ENCODE measurements at places on chromosomes 11 and 22.

GRCh38 chr11:19551457-19551856 is 161.2 kb upstream of the NAV2 start:
- DNase-seq = no peak

- DNase-seq = no peak
These were observed 142.3 kb downstream of the IGLL1 start for GRCh38 chr22:23437779-23438178.

DNA sequence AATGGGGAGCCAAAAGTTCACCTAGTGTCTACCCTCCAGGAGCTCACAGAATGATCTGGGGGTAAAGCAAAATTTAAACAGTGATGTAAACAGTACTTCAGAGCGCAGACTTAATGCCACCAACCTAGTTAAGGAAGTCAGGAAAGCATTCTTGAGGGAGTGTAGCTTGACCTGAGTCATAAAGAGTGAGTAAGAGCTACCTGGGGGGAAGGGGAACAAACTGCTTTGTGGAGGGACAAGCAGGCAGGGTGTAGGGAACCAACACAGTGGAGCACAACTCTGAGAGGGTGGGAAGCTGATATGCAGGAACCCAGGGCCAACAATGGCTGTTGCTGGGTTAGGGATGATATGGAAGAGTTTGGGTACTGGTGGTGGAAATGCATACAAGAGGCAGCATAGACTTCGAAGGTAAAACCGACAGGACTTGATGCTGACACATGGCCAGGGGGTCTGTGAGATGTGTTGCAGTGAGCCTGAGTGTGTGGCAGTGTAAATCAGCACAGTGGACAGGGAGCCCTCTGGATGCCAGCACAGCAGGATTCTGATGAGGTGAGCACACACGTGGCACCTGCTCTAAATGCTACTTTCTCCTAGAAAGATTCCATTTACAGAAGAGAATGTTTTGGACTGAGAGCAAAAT is 58.3 kb upstream of the CYP2D6 start:
- no peak for DNase-seq

- peak; percentile 35 for DNase-seq
These were observed 490.9 kb downstream of the SOX6 start for GRCh38 chr11:15865212-15865987.

- no peak for DNase-seq
These were observed 61.1 kb downstream of the CYB5R2 start for GRCh38 chr11:7612056-7612660.

DNA sequence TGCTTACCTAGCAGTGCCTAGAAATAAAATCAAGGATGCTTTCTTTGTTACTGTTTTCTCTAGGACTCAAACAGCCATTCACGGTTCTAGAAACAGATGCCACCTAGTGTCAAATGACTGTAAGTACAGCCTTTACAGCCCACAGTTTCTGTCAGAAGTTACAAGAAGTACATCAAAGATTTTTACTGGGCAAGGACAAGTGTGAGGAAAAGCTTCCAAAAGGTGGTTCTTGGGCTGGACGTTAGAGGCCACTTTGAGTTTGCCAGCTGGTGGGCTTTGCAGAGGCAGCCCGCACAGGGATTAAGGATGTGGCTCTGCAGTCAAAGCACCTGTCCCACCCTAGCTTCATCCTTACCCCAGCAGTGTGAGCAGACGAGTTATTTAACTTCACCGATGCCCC is 6.9 kb downstream of the KMT5B start:
- DNase-seq = peak; percentile 54

- DNase-seq = no peak
These were observed 34.9 kb downstream of the SCUBE1 start for GRCh38 chr22:43308060-43308830.

DNA sequence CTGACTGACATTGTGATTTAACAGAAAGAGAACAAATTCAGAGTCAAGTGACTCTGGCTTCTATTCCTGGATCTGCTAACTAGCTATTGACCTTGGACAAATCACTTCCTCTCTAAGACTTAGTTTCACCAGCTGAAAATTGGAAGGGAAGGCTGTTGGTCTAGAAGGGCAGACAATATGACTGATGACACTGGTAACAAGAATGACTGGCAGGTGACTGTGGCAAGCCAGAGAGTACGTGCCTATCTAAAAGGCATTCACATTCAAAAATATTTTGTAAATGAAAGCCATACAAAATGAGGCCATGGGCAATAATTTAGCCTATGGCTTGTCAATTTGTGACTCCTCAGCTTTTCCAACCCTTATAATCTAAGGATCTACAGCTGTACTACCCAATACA is 23.5 kb downstream of the SERGEF start:
- DNase-seq = no peak

DNA sequence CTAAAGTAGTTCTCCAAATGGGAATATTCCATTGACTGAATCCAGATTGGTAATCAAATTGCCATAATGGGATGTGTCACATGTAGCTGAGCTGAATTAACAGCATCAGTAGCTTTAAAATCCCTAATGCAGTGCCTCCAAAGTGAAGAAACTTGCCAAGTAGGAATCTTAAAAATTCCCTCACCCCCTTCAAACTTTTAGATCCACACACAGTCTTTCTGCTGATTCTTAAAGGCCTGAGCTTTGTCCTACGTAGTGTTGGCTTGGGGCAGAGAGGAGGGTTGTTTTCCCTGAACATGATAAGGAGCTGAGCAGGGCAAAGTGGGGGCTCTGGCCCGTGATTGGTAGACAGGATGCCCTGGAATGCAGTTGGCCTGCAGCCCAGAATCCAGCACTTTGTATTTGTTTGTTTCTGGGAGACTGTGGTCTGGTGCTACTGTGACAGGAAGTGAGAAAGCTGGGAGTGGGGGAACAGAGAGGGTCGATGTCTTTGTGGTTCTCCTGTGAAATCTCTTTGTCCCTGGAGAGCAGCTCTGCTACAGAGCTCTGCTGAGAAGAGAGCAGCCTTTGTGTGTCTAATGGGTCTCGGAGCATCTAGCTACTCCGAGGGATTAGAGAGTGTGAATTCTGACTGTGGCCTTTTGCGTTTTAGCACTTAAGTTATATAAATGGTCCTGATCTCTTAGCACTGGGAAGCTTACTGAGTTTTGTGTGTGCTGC is 16.9 kb downstream of the CTNND1 start:
- DNase-seq = peak; percentile 84

- DNase-seq = no peak
These were observed 52.1 kb downstream of the GDPD4 start for GRCh38 chr11:77249427-77249826.

GRCh38 chr11:28820296-28820989 is 712.3 kb downstream of the METTL15 start:
- DNase-seq = no peak

DNA sequence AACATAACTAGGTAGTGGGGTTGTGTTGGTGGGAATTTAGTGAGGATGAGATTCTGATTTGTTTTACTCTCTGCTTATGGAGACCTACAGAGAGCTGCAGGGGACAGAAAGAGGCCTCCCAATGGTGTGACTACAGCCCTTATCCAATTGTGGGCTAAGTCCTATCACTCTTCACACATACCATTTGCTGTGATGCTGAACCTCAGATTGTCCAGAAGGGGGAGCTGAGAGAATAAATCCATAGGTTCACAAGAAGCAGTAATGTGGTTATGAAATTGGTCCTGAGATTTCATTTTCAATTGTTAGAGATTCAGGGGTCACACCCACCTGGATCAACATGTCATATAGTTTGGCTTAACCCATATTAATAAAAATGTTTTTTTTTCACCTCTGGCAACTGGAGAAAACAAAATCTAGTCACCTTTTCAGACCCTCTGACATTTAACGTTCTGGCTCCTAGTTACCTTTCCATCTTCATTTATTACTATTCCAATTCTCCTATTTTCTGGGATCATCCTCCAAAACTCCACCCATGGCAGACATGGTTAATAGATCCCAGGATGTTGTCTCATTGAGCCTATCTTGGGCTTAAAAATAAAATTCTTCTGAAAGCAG is 53.3 kb upstream of the PTPN5 start:
- no peak for DNase-seq

- no peak for DNase-seq
These were observed 15.4 kb upstream of the CAT start for GRCh38 chr11:34423300-34423699.

DNA sequence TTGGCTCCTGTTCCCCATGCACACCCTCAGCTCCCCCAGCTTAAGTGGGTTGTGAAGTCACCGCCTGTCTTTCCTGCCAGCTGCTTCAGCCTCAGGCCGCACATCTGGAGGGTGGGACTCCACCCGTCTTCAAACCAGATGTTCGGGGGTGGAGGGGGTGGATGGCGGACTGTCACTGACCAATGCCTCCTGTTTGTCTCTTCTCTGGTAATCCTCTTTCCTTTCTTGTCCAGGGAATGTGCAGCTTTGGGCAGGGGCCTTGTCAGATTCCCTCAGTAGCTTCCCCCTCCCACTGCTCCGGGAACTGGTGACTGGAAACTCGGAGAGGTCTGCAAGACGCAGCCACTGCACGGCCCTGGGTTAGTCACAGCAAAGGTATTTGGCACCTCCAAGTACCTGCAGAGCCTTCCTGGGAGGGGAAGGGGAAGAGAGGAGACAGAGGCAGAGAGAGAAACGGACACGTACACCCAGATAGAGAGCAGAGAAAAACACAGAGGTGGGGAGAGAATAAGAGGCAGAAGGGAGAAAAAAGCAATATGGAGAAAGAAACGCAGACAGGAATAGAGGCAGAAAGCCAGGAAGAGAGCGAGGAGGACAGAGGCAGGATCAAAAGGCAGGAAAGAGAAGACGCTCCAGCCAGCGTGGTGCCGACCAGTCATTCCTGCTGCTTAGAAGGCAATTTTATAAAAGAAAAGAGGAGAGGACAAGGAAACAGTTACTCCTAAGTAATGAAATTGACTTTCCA is 56.1 kb upstream of the TIMP3 start:
- DNase-seq = peak; percentile 70

- DNase-seq = peak; percentile 84
These were observed 45.0 kb downstream of the OR4D9 start for GRCh38 chr11:59556115-59556916.

GRCh38 chr11:13434247-13435205 is 28.5 kb downstream of the BTBD10 start:
- DNase-seq = no peak

DNA sequence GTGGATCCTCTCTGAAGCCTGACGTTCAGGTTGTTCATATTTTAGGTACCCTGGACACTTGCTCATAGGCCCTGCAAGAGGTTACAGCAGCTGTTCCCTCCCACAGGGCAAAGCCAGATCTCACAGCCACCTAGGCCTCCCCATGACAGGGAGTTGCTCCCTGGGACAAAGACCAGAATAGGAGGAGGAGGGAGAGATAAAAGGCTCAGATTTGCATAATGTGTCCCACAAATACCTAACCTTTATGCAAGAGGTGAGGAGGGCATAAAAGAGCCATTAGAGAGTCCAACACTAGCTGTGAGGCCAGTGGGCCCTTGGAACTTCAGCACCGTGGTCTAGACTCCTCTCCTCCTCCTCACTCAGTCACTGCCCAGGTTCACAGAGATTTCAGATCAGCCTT is 33.8 kb downstream of the ZNF280B start:
- DNase-seq = no peak

GRCh38 chr22:25728071-25728470 is 13.9 kb upstream of the MYO18B start:
- DNase-seq = no peak

DNA sequence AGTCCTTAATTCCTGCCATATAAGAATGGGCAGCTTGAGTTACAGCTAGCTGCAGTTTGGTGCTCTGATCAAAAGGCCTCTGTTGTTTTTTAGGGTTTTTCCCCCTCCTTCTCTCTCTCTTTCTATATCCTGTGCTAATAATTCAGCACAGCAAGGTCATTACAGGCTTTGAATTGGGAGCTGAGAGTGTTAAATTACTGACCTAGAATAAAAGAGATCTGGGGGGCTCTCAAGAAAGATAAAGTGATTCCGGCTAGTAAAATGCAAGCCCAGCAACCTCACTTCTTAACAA is 84.9 kb downstream of the CSTPP1 start:
- no peak for DNase-seq

DNA sequence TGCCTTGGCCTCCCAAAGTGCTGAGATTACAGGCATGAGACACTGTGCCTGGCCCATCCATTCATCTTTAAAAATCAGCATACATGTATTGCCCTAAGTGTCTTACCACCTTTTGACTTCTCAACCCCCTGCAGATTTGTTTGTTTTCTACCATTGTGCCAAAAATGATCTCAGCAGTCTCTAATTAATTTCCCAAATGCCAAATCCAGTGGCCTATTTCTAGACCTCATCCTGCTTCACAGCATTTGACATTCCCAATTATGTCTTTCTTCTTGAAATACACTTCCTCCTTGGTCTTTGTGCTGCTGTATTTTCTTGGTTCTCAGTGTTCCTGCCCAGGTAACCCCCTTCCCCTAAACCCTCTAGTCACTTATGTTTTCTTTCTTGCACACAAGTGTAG is 46.0 kb upstream of the GRAMD1B start:
- DNase-seq = no peak

- no peak for DNase-seq
These were observed 284.8 kb downstream of the ETS1 start for GRCh38 chr11:128302425-128303186.

GRCh38 chr11:112630496-112630895 is 330.7 kb upstream of the NCAM1 start:
- DNase-seq = no peak

- DNase-seq = no peak
These were observed 424.9 kb downstream of the INSC start for GRCh38 chr11:15539645-15540044.

DNA sequence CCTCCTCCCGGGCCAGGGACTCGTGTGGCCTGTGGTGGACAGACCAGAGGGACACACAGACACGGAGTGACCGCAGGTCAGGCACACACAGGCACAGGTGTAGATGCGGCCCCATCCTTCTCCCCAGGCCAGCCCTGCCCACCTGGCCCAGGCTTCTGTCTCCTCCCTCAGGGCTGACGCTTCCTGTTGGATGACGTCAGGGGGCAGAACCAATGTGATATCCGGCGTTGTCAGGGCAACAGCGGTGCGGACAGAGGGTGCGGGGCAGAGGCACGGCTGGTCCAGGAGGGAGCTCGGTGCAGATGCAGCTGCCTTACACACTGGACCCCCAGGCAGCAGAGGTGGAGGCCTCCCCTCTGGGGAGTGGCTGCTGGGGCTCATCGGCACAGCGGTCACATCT is 2.9 kb upstream of the TUBGCP6 start:
- peak; percentile 75 for DNase-seq

DNA sequence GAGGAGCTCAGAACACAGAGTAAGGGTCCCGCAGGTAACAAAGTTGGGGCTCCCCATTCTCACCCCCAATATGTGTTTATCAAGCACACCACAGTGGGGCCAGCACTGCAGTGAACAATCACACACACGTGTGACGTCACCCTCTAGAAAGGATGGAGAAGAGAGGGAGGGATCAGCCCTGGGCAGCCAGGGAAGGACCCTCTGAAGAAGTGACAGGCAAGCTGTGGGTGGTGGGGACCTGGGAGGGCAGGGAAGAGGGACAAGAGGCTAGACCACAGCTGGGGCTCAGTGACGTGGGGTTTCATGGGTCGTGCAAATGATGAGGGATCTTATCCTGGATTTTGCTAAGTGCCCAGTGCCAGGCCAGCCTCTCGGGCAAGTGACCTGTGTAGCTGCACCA is 28.7 kb upstream of the MYEOV start:
- no peak for DNase-seq

DNA sequence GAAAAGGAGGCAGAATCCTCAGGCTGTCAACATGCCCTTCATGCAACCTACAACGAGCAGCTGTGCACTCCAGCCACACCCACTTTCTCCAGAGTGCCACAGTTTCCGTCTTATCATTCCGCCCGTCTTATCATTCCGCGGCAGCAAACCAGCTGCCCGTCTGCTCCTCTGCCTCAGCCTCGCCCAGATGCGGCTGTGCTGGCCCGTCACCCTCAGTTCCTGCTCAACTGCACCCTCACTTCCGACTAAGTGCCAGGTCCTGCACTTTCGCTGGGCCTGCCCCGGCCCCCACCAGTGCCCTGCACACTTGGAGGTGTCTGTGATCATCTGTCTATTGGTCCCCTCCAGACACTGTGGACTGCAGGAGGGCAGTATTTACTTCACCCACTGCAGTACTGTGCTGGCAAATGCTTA is 43.7 kb downstream of the MICAL3 start:
- no peak for DNase-seq

All from ecto neural progenitor cell (in vitro differentiated cells).